ENCODE measurements at places on chromosomes 2 and 18.

GRCh38 chr2:121282800-121283385 lies 2.1 kb downstream of the TFCP2L1 start:
- peak; percentile 38 for DNase-seq

DNA sequence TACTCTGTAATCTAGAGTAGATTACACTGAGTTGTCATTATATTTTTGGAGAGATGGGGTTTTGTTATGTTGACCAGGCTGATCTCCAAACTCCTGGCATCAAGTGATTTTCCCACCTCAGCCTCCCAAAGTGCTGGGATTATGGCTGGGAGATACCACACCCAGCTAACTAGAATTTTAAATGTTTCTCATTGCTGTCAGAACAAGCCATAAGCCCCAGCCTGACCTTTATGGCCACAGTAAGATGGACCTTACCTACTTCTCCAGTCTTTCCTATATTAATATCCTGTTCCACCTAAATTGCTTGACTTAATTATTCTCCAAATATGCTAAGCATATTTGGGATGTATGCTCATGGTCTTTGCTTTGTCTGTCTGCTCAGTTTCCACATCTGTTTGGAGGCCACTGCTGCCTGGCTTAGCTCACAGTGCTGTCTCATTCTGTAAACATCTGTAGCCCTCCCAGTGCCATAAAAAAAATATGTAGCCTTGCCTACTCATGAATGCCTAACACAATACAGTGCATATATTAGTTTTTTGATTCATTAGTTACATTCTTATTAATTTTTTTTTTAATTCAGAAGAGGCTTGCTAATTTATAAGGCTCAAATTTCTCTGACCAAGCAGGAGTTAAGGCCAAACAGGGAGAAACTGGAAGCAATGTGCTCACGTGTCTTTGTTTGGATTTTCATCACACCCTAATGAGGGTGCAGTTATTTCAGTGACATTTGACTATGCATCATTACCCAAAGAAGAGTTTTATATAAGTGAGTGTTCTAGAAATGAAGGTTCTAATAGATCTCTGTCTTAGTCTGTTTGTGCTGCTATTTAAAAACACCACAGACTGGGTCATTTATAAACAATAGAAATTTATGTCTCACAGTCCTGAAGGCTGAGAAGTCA lies 45.3 kb upstream of the PSME4 start:
- peak; percentile 24 for DNase-seq

- DNase-seq, result no peak
Measured at GRCh38 chr2:128416806-128417205, 98.1 kb upstream of the HS6ST1 start.

DNA sequence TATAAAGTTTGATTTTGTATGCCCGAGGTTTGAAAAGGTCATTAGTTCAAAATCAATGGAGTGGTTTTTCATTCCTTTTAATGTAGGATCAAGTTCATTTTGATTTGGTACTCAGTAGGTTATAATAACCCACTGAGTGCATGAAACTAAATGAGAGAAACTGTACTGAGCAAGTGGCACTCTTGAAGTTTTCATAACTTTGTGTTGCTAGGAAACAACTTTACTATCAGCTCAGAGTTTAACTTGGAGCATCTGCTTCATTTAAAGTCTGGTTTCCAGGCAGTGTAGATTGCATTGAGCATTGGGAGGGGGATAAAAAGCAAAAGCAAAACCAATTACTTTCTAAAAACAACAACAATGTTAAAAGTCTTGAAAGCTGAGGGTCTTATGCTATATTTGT lies 1361.6 kb upstream of the CHAC2 start:
- DNase-seq, result no peak

GRCh38 chr2:60976875-60977561 lies 40.5 kb upstream of the PEX13 start:
- no peak for DNase-seq

GRCh38 chr18:74652392-74652988 lies 54.8 kb downstream of the ZNF407 start:
- peak; percentile 46 for DNase-seq

- no peak for DNase-seq
Measured at GRCh38 chr2:44189104-44189503, 20.4 kb downstream of the PPM1B start.

DNA sequence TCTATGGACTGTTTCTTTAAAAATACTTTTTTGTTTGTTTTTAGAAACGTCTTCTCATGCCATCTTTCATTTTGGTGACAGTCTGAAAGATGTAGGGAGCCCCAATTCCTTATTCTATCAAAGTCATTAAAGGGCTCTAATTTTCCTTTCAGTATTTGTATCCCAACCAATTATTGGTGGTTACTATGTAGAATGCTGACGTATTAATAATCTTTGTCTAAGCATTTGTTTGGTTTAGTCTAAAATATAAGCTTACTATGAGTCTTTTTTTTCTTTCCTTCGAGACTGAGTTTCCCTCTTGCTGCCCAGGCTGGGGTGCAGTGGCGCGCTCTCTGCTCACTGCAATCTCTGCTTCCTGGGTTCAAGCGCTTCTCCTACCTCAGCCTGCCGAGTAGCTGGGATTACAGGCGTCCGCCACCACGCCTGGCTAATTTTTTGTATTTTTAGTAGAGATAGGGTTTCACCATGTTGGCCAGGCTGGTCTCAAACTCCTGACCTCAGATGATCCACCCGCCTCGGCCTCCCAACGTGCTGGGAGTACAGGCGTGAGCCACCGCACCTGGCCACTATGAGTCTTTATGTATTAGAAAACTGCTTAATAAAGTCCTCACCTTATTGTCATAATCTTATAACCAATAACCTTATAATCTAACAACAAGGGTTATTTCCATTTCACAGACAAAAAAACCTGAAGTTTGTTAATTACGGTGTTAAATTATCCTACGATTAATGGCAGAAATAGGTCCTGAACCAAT lies 849 bp upstream of the VRK2 start:
- DNase-seq, result no peak

GRCh38 chr2:189015359-189015758 lies 41.2 kb downstream of the COL3A1 start:
- no peak for DNase-seq

GRCh38 chr2:96146881-96147592 lies 1.8 kb upstream of the DUSP2 start:
- DNase-seq, result no peak

- DNase-seq, result peak; percentile 67
Measured at GRCh38 chr2:174780191-174780840, 16.0 kb upstream of the CHRNA1 start.
